ENCODE measurements at places on chromosomes 5 and 9. TPM values are rescaled to one million over a fixed set of nuclear protein-coding genes. Genes with fewer than 3 reads are reported as not detected.

The TBC1D9B gene
- 72.3 TPM for total RNA-seq

The ZNF883 gene
- total RNA-seq: 0.89 TPM

DNA sequence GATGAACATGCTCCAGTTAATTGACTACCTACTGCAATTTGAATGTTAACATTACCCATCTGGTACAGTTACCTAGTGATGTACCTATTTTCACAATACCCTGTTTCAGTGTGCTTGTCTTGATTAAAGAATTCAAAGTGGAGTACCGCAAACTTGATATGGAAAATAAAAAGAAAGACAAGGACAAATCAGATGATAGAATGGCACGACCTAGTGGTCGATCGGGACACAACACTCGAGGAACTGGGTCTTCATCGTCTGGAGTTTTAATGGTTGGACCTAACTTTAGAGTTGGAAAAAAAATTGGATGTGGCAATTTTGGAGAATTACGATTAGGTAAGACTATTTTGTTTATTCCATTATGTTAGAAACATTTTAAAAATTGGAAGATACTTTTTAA, 33.5 kb downstream of the CSNK1G3 start:
- DNase-seq: no peak

The CDKN2B gene
- not detected for total RNA-seq

- no peak for DNase-seq
Measured at GRCh38 chr5:1524481-1524798, 680 bp upstream of the LPCAT1 start.

The BRINP1 gene
- not detected for total RNA-seq

GRCh38 chr9:105173306-105173705, 71.1 kb upstream of the SLC44A1 start:
- no peak for DNase-seq

The RNF183 gene
- 0.34 TPM for total RNA-seq

The ABCA2 gene
- 27.5 TPM for total RNA-seq

- DNase-seq: no peak
Measured at GRCh38 chr5:141567513-141568117, 51.2 kb downstream of the DIAPH1 start.

GRCh38 chr5:32520972-32521371, 64.4 kb upstream of the SUB1 start:
- DNase-seq: no peak

DNA sequence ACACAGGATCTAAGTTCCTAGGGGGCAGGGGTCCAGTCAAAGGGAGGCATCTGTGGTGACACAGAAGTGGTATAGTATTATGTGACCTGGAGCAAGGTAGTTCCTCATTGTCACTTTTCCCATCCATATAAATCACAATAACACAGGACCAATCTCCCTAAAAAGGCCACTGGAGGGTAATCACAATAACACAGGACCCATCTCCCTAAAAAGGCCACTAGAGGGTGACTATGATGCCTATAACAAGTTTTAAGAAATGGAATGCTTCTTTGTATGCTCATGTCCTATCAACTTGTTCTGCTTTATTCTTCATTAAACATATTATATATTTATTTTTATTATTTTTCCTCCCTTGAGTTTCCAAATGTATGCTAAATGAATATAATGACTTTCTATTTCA, 254.6 kb downstream of the ASTN2 start:
- no peak for DNase-seq

GRCh38 chr5:61732796-61733195, 400.7 kb downstream of the ZSWIM6 start:
- no peak for DNase-seq

The SGCD gene
- total RNA-seq: 0.07 TPM

DNA sequence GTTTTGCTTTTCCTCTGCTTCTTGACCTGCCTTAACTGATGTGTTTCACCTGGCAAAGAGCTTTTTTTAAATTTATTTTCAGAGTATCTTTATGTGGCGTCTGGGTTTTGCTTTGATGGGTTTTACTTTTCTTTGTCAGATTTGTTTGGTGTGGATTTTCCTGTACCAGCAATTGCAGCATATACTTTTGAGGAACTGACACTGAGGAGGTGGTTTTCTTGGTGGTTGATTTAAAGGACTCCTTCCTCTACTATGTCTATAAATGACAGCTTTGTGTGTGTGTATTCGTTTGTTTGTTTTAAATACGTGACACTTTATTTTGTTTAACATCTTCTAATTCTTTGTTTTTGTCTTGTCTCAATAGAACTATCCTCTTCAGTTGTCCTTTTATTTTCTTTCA, 1071.9 kb upstream of the ARRDC3 start:
- DNase-seq: no peak

GRCh38 chr5:77852514-77853352, 76.6 kb upstream of the TBCA start:
- DNase-seq: peak; percentile 45

- DNase-seq: no peak
Measured at GRCh38 chr9:110655754-110656641, 12.6 kb upstream of the MUSK start.

The MAMDC4 gene
- total RNA-seq: 14.8 TPM

The SV2C gene
- total RNA-seq: 0.19 TPM

GRCh38 chr9:86405926-86406325, 51.7 kb upstream of the TUT7 start:
- peak; percentile 24 for DNase-seq

- no peak for DNase-seq
Measured at GRCh38 chr5:40962207-40962955, 53.1 kb downstream of the C7 start.

DNA sequence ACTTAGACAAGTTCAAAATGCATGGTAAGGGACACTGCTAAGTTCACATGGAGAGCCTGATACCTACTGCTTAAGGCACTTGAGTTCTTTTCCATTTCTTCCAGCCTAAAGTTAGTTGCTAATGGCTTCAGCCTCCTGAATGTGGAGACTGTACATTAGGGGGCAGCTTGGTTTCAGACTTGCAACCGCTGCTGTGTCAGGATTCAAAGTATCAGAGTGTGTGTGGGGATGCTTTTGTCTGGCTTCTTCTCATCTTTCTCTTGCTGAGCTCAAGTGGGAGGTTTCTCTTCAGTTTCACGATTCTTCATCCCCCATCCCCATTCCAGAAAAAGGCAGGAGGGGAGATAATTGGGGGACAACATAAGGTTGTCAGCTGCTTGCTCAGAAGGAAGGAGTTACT, 49.4 kb downstream of the ATP10B start:
- no peak for DNase-seq

- no peak for DNase-seq
Measured at GRCh38 chr5:119171686-119172085, 100.8 kb downstream of the DMXL1 start.

DNA sequence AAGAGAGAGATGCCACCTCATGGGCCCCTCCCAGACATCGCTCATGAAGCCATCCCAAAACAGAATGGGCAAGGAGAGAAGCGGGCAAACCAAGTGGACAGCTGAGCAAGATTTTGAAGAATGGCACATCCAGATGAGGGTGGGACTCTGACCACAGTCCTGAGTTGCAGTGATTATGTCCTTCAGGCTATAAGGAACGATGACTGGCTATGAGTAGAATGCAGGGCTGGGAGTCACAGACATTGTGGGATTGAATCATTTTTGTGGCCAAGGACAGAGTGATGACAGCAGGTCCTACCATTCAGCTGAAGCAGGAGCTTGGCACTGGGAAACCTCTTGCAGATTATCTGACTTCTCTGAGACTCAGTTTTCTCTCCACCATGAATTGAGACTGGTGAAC, 245.7 kb upstream of the SLC30A5 start:
- no peak for DNase-seq

- DNase-seq: no peak
Measured at GRCh38 chr5:67425514-67425913, 228.9 kb upstream of the CD180 start.

DNA sequence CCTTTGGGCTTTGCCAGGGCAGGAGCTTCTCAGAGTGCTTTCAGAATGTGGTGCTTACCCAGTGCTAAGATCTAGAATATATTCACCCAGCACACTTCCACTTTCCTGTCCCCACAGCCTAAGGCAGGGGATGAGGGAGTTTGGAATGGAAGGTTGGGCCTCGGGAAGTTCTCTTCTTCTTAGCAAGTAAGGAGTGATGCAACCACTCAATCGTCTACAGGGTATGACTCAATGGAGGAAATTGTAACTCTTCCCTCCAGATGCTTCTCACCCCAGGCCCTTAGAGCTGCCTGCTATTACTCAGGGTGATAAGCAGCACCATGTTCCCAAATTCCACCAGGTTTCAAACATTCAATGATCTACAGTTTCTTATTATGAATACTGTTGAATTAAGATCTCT, 30.8 kb upstream of the AGGF1 start:
- DNase-seq: no peak

- DNase-seq: no peak
Measured at GRCh38 chr9:22108581-22109370, 99.7 kb upstream of the CDKN2B start.

- DNase-seq: no peak
Measured at GRCh38 chr9:131019388-131020239, 10.6 kb downstream of the LAMC3 start.

The CDX1 gene
- total RNA-seq: not detected

DNA sequence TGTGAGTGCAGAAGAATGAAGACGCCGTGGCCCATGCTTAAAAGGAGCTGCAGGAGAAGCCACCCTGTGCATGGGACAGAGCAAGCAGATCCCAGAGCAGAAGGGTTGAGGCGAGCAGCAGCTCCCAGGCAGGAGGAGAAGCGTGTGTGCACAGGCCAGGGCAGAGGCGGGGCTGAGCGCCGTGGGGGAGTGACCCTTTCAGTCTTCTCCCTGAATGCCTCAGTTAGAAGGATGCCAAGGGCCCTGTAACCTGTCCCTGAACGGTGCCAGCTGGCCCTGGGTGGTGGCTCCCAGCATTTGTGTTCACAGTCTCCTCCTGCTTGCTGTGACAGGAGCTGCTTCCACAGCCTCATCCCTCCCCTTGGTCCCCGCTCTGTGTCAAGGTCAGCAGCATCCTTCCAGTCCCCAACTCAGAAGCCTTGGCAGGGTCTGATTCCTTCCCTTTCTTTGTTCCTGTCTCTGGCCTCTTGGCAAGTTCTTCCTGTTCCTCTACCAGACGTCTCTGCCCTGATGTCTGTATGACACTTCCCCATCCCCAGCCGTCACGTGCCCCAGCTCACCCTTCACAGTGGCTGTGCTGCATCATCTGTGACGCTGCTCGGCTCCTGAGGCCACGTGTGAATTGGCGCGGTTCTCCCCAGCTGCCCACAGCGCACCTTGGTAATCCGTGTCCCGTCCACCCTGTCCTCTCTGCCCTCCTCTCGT, 5.2 kb downstream of the EXOC3 start:
- DNase-seq: no peak

DNA sequence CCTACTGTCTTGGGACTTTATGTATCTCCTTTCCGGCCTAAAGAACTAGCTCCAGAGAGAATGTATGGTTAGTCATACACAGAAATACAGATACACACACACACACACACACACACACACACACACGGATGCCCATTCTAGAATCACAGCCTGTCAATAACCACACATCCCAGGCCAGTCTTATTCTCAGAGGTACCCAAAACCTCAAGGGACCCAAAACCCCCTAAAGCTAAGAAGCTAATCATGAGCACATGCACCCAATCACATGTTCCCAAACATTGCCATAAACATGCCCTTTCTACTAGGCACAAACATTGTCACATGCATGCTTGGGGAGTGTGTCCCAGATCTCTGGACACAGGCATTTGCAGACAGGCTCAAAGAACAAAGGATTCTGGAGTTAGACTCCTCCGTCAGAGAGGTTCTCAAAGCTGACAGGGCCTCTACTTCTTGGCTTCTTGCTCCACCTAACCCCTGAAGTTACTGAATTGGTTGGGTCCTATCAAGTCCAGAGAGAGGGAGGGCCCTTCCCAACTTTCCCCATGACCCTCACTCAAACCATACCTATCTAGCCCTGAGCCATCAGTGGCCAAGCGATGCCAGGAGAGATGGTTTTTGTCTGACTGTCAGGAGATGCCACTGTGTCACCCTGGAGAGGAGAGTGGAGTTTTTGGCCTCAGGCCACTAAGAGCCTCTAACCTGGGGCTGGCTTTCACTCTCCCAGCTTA, 78.7 kb downstream of the NRG2 start:
- DNase-seq: no peak

- no peak for DNase-seq
Measured at GRCh38 chr9:80028501-80028900, 456.7 kb downstream of the TLE4 start.

DNA sequence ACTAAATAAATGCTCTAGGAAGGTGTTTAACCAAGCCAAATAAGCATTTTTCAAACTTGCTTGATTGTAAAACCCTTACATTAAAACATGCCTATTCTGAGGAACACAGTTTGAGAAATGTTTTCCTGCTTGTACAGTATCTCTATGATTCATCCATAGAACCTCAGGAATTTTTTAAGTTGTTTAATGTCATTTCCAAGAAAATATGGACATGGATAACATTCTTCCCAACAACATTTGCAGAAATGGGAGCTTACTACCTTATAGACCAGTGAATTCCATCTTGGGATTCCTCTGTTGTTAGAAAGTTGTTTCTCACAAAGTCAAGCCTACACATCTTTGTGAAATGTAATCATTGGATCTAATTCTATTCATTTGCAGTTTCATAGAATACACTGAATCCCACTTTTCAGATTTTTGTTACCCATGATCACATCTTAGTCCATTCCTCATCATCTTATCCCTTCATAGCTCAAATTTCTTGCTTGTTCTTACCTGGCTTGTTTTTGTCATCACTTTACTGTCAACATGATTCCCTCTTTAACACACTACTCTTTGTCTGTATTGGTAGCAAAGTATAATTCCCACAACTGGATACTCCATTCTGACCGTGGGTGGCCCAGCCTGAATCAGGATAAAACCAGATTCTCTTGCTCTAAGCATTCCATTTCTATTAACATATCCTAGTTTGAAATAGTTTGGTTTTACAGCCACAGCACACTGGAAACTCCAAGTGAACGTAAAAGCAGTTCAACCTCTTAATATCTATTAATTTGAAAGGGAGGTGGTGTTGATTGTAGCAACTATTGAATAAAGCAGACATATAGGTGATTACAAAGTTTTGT, 49.4 kb upstream of the PAPPA start:
- DNase-seq: no peak

The NAA35 gene
- total RNA-seq: 29.0 TPM

GRCh38 chr5:6572086-6572824, 60.6 kb downstream of the NSUN2 start:
- DNase-seq: no peak

DNA sequence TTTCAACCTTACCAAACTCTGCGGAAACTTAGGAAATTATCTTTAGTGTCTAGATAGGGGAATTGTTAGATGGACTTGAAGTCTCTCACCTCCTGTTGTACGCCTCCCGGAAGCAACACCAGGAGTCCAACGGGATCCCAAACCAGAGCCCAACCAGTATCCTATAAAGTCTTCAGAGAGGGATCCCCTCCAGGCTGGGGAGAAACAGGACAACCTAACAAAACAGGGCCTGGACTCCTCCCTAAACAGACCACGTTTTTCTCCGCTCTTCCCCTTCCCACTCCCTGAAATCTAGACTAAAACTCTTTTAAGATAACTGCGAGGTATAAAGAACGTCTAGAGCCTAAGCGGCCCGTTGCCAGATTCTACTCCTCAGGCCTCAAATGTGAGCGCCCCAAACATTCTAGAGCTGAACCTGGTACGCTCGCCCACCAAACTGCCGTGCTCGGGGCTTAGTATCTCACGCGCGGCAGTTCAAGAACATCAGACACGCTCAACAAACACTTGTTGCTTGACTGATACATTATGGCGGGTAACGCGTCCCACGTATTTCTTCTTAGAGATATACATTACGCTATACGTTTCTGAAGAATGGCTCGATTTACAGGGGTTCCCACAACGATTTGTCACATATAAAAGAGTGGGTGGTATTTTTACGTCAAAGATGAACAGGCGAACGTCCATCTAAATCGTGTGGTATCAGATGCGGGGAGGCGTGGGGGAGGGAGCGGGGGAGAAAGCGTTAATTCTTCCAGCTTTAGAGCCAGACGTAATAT, 663 bp upstream of the SMIM27 start:
- DNase-seq: peak; percentile 64

GRCh38 chr5:159951387-159951786, 35.1 kb downstream of the ADRA1B start:
- no peak for DNase-seq

Data from activated T-cell treated with anti-CD3 and anti-CD28 coated beads, Interleukin-2, amount 50 U/mL, for 72 hours (primary cell).